Stimulated activated CD8-positive, alpha-beta memory T cell treated with anti-CD3 and anti-CD28 coated beads, Interleukin-4, amount 100 ng/mL, for 1 hour (primary cell): ENCODE measurements at places on chromosomes 13 and 19.

- no peak for DNase-seq
Measured at GRCh38 chr13:91174886-91175501, 172.5 kb upstream of the MIR17HG start.

GRCh38 chr19:45400192-45400591, 4.7 kb downstream of the PPP1R13L start:
- DNase-seq, result no peak

DNA sequence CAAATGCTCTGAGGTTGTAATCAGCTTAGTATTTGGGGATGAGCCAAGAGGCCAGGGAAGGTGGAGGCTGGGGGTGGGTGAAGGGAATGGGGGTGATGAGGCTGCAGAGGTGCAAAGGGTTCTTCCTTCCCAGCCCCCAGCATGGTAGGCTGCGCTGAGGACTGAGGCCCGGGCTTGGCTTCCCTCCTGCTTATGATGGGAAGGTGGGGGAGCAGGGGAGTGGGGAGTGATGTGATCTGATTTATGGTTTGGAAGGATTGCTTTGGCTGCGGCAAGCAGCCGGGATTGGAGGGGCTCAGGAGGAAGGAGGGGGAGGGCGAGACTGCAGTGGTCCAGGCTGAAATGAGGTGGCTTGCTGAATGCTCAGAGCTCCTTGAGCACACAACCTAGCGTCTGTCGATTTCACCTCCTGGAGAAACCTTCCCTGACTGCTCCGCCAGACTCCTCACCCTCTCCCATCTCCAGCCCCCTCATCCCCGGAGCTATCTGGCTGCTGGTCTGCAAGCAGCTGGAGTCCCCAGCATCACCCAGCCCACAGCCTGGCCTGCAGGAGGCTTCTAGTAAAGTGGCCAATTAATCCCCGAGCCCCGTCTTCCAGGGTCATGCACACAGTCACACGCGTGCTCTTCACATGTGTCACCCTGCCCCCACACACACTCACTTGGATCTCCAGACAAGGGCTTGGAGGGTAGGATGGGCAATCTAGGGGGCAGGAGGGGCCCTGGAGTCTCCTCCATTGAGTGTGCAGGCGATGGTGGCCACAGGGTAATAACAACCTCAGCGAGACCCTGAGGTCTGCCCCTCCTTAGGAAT, 757 bp upstream of the CLEC11A start:
- no peak for DNase-seq

GRCh38 chr13:31437975-31438374, 238.2 kb downstream of the B3GLCT start:
- no peak for DNase-seq

GRCh38 chr13:107185889-107186288, 618.0 kb upstream of the ARGLU1 start:
- no peak for DNase-seq

GRCh38 chr19:11014403-11014911, 53.6 kb downstream of the SMARCA4 start:
- DNase-seq, result no peak

DNA sequence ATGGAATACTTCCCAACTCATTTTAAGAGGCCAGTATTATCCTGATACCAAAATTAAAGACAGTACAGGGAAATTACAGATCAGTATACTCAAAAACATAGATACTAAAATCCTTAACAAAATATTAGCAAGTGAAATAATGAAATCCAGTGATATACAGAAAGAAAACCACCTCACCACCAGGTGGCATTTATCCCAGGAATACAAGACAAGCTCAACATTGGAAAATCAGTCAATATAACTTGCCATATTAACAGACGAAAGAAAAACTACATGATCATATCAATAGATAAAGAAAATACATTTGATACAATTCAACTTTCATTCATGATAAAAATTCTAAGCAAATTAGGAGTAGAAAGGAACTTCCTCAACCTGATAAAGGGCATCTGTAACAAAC, 6.7 kb upstream of the GNA15 start:
- no peak for DNase-seq

DNA sequence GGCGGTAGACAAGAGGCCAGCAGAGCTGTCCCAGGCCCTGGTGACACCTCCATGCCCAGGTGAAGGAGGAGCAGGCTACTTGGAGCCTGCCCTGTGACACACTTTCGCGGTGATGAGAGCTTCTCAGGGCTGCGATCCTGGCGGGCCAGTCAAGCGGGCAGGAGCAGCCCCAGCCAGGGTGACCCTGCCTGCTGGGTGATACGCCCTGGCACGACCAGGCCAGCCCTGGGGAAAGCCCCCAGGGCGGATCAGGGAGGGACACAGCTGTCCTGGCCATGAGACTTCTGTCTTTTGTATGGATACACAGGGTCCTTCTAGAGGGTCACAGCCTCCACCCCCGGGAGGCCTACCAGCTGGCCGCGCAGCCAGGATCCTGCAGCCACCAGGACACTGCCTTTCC, 13.1 kb downstream of the DNM2 start:
- DNase-seq, result no peak

GRCh38 chr19:16106121-16106520, 5.6 kb upstream of the RAB8A start:
- DNase-seq, result no peak

DNA sequence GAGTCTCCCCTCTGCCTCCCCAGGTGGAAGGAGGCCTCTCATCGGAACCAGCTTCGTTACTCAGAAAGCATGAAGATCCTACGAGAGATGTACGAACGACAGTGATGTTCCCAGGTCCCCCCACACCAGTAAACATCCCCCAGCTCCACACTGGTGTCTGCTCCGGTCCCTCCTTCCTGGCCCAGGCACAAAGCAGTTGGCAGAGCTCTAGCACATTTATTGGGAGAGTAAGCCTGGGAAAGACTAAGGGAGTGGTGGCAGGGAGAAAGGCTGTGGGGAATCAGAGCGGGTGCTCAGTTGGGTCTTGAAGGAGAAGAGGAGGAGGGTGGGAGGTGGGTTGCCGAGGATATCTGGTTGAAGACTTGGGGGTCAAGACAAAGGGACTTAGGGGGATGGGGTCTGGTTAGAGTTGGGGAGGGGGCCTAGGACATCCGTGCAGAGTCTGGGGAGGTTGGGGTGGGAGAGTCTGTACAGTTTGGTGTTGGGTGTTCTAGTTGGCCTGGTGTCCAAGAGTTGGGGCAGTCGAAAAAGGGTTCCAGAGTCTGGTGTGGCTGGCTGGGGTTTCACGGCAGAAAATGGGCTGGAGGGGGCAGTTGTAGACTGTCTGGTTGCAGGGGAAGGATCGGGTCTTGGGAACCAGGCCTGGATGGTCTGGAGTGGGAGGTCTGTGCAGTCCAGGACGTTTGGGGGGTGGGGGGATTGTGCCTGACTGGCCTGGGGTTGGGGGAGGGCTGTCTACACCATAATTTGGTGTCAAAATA, 2.3 kb downstream of the HSPB6 start:
- no peak for DNase-seq

- no peak for DNase-seq
Measured at GRCh38 chr19:13262450-13262849, 112.2 kb downstream of the IER2 start.

GRCh38 chr13:71634602-71635443, 232.2 kb downstream of the DACH1 start:
- no peak for DNase-seq
